ELF-1 (cell line): ENCODE measurements at places on chromosomes 4 and X.
A peak's percentile ranks its signal among the peaks of the same experiment; 100 is the strongest.

GRCh38 chrX:114584983-114585842 is 1.3 kb downstream of the HTR2C start:
- DNase-seq = peak; percentile 39

DNA sequence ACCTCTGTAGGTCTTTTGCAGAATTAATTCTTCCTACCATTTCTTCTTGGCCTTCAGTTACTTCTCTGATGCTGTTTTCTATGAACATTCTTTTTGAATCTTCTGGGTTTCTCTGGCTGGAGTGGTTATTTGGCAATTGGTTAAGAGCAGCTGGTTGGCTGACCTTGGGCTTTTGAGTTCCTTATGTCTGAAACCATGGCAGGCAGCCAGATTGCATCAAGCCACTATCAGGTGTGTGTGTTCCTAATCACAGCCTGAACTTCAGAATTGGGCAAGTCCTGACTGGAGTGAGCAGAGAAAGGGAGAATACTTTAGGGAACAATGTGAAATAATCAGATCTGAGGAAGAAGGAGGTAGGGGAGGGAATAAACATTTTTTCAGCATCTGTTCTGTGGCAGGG is 90.2 kb downstream of the ARHGAP10 start:
- DNase-seq = no peak

- DNase-seq = no peak
Measured at GRCh38 chrX:6849716-6850414, 297.6 kb upstream of the STS start.

DNA sequence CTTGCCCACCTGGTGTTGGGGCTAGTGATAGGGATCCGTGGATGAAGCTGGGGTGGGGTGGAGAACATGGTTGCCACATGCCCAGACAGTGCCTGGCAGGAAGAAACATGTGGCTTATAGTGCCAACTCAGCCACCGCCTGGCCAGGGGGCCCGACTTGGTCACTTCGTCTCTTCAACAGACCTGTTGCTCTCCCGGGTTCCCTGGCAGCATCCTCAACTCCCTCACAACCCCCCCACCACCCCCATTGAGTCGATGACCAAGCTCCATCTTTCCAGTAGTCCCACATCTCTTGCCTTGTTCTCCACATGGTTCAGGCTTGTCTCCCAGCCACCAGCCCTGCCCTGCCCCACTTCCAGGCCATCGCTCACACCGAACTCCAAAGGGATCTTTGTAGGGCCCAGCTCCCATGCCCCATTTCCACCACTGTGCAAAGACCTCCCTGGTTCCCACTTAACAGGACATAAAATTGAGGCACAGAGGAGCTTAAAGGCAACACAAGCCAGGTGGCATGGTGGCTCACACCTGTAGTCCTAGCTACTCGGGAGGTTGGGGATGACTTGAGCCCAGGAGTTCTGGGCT is 7.8 kb downstream of the PNCK start:
- no peak for DNase-seq

DNA sequence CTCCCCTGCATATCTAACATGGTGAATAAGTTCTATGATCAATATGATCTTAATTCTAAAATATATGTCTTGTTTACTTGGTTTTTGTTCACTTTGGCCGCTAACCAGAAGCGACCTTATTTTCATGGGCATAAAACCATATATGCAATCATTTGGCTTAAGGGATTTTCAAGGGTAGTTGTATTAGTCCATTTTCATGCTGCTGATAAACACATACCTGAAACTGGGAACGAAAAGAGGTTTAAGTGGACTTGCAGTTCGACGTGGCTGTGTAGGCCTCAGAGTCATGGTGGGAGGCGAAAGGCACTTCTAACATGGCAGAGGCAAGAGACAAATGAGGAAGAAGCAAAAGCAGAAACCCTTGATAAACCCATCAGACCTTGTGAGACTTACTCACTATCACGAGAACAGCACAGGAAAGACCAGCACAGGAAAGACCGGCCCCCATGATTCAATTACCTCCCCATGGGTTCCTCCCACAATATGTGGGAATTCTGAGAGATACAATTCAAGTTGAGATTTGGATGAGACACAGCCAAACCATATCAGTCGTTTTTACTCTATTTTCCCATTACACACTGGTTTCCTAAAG is 114.3 kb upstream of the CPEB2 start:
- no peak for DNase-seq

- DNase-seq = no peak
Measured at GRCh38 chr4:6542951-6543350, 32.0 kb upstream of the MAN2B2 start.

GRCh38 chr4:69484011-69484410 is 11.7 kb downstream of the UGT2B4 start:
- DNase-seq = no peak

- DNase-seq = no peak
Measured at GRCh38 chr4:136812100-136812880, 720.0 kb downstream of the PCDH18 start.

DNA sequence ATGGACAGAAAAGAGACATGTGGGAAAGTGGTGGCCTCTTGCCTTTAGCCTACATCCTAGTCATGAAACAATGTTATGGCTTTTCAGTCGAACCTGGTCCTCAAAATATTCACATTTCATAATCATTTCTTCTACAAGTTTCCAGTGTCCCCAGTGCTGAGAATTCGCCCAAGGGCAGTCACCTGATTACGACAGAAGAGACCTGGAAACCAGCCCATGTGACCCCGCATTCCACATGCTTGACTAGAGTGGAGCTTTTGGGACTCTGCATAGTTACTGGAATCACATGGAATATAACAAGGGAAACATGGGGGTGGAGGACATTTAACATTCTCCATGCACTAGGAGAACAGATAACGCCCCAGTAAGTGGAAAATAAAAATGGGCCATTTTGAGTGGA is 100.1 kb downstream of the PPARGC1A start:
- DNase-seq = peak; percentile 18

- no peak for DNase-seq
Measured at GRCh38 chrX:104679175-104679574, 113.2 kb downstream of the IL1RAPL2 start.

DNA sequence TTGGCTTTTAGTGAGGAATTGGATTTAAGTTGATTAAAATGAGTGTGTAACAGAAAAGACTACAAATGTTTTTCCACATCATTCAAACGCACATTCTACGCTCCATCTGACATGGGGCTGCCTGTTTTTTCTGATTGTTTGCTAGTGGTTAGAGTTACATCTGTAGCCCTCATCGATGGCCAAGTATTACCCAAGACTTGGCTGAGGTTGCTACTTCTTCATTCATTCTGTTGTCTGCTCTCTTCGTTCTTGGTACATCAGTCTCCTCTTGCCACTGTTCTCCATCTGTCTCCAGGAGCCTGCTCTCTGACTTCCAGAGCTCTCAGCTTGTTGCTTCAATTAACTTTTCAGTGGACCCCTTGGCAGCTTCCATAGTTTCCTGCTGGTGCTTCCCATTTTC is 1844.6 kb upstream of the TENM3 start:
- DNase-seq = no peak

DNA sequence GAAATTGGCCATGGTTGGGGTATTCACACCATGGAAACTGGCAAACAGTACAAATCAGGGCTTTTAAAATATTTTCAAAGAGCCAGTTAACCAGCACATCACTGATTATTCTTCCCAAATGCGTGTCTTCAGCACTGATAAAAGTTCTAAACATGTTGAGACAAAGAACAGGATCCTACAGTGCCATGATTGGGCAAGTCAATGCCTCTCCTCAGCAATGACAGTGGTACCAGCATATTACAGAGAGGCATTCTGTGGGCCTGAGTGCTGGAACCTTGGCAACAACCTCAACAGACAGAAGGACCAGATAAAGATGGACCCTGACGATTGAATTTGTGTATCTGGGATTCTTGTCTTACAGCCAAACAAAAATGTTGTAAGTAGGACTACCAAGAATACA is 108.9 kb downstream of the EFHC2 start:
- DNase-seq = no peak

- no peak for DNase-seq
Measured at GRCh38 chr4:39889226-39889625, 88.5 kb downstream of the PDS5A start.

- no peak for DNase-seq
Measured at GRCh38 chr4:11151500-11151899, 277.2 kb downstream of the HS3ST1 start.

GRCh38 chr4:100736641-100737451 is 219.0 kb upstream of the EMCN start:
- no peak for DNase-seq

DNA sequence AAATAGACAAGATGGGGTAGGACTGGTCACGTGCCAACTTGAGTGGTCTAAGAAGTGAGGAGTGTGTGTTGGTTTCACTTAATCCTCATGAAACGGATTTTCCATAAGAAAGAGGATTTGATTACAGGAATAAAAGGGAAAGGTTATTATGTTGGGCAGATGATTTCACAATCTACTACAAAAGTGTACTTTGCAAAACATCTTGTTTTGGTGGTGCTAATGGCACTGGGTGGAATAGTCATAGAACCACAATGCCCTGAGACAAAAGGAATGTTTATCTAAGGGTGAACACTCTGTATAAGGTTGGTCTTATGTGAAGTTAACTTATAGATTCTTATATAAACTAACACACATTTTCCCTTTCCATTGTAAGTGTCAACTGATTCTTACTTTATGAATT is 45.6 kb downstream of the GLUD2 start:
- no peak for DNase-seq

DNA sequence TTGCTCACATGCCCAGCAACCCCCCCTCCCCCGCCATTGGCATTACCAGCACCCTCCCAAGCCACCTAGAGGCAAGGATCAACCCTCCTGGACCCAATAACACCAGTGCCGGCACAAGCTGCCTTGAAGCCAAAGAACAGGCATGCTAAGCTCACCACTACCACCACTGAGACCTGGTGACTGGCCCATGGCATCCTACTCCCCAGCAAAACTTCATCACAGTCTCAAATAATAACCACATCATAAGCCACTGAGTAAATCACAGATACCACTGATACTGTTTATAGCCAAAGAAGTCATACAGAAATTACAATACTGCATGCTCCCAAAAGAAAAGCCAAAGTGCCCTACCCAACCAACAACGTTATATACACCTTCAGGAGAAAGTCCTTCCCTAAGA is 73.6 kb upstream of the RPL34 start:
- no peak for DNase-seq

DNA sequence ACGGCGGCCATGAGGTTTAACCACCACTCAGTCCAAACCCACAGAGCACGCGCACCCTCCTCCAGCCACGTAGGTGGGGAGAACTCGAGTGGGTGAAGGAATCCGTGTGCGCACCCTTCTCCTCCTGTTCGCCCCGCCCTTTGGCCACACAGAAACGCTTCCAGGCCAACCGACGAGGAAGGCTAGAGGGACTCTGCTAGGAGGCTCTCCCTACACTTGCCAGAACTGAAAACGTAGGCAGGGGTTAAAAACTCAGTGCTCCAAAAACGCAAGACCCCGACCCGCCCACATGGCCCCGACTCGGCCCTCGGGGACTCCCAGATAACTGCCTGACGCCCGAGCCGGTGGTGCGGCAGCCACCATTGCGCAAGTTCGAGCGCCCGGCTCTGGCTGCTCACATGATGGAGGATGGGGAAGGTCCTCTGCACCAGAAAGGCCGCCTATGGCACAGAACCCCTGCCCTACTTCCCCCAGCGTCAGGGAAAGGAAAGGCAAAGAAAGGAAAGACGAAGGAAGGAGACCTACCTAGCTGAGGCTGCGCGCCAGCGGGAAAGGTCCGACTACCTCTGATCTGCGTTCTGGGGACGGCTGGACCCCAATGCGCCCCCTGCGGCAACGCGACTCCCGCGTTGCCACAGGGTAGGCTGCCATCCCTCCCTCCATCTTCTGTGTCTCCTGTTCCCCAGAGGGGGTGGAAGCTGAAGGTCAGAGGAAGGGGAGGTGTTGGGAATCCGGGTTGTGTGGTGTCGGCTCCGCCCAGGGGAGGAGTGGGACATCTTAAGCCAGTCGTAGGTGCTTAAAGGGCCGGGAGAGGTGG is 201.9 kb upstream of the AGTR2 start:
- peak; percentile 96 for DNase-seq

DNA sequence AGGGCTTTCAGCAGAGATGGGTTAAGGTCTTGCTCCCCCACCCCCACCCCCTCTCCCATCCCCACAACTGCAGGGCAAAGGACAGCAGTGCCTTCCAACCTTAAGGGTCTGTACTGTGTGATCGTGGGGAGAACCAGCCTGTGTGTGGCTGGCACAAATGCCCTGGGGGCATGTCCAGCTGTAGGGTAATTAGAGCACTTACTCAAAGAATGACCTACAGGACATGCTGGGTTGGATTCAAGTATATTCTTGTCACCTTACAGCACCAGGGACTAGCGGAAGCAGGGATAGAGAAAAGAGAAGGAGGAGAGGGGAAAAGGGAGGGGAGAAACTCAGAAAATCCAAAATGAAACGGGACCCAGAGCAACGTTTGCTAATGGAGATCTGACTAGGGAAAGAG is 191.3 kb upstream of the GATB start:
- peak; percentile 17 for DNase-seq

GRCh38 chr4:107854356-107855022 is 29.8 kb downstream of the SGMS2 start:
- DNase-seq = no peak

- no peak for DNase-seq
Measured at GRCh38 chrX:6678313-6678712, 143.4 kb upstream of the VCX3A start.

DNA sequence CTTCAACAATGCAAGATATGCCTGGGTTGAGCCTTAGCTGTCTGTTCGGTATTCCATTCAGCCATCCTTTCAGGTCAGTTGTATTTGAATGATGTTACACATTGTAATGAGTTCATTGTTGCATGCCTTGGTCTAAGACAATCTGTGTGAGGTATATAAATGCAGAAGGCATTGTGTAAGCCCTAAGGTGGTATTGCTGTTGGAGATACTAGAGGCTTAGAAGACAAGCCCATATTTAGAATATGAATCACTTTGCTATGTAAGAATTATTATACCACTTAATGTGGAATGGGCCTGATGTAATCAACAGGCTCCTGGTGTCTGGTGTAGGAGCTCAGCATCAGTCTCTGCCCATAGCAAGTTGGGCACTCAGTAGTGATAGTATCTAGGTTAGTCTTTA is 473.4 kb upstream of the GNPDA2 start:
- no peak for DNase-seq

GRCh38 chr4:87882321-87882720 is 49.6 kb downstream of the MEPE start:
- DNase-seq = no peak

DNA sequence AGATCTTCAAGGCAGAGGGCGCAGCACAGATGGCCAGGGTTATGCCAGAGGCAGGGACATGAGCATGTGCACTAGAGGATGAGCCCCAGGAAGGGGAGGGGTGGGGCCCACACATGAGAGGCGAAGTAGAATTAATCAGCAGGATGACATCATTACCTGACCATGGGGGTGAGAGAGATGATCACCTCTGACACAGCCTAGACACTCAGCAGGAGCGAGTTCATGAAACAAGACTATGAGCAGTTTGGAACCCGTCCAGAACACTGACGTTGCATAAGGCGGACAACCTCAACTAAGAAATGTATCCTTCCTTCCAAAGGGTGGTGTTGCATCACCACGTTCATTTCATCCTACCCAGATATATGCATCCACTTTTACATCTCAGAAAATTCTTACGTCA is 446.7 kb upstream of the TENM3 start:
- DNase-seq = no peak
